ENCODE measurements at places on chromosomes 7 and 10. TPM values are rescaled to one million over a fixed set of nuclear protein-coding genes. Genes with fewer than 3 reads are reported as not detected.

DNA sequence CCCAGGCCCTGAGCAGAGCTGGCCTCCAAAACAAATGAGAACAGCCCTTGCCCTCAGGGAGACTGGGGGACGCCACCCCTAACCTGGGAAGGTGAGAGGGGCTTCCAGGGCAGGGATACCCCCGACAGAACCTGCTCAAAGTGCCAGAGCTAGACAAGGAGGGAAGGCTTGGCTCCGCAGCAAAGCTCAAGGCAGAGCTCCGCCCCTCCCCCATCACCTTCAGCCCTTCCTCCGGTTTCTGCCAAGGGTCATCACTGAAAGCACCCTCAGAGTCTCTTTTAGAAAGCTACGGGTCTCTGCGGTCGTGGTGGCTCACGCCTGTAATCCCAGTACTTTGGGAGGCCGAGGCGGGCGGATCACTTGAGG is 73.4 kb upstream of the CUX1 start:
- no peak for ATAC-seq

- ATAC-seq: no peak
These were observed 1.2 kb upstream of the GTPBP4 start for GRCh38 chr10:986881-987619.

- ATAC-seq: no peak
These were observed 103.9 kb downstream of the FGFR2 start for GRCh38 chr10:121494296-121494695.

- ATAC-seq: peak; percentile 23
These were observed 231.3 kb upstream of the CELF2 start for GRCh38 chr10:10786109-10787090.

DNA sequence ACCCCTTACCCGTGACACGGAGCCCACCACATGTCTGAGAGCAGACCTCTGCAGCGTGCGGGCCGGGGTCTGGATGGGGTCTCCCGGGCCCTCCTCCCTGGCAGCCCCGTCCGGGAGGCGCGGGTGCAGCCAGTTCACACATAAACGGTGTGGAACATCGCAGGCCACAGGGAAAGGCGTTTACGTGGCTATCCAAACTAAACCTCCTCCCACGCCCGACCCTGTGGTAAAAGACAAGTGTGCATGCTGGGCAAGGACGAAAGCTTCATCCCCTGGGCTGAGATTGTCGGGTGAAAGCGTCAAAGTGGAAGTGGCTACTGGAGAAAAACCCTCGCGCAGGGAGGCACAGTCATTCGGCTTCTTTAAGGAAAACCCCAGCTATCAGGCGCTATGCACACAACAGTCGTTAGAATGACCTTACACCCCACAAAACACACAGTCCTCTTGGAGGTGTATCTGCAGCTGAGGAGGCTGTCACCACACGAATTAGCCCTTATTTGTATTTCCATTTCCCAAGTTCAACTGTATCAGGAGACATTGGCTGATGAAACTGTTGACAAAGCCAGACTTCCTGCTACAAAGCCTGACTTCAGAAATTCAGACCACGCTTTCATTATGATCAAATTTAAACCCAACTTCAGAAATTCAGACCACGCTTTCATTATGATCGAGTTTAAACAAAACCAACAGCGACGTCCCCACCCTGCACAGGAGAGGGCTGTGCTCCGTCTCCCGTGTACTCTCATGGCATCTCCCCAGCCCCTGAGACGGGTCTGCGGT is 15.3 kb downstream of the GPER1 start:
- no peak for ATAC-seq

GRCh38 chr7:133781486-133782090 is 345.6 kb upstream of the LRGUK start:
- ATAC-seq: no peak

DNA sequence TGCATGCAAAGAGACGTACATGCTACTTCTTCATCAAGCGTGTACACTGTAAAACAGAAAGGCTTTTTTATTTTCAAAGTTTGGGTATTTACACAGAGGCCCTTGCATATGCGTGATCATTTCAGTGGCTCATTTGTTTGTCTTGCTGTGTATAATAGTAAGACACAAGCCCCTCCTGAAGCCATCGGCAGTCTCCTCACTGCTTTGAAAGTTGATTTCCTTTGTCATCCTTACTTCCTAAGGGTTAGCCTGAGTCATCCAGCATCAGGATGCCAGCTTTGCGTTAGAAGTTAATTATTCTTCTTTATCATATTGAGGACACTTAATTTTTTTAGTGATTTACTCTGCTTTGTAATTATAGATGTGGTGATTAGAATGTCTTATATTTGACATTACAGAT is 72.5 kb upstream of the CTBP2 start:
- no peak for ATAC-seq

GRCh38 chr7:117152213-117153007 is 170.4 kb downstream of the WNT2 start:
- no peak for ATAC-seq

- ATAC-seq: peak; percentile 26
These were observed 775 bp downstream of the STARD3NL start for GRCh38 chr7:38178695-38179344.

GRCh38 chr7:74115326-74115725 is 31.7 kb downstream of the LIMK1 start:
- ATAC-seq: no peak

GRCh38 chr7:28787106-28787505 is 171.0 kb downstream of the TRIL start:
- no peak for ATAC-seq

- ATAC-seq: no peak
These were observed 462.0 kb upstream of the MGMT start for GRCh38 chr10:129005080-129005479.

MMRN2 gene
- 18.5 TPM for total RNA-seq

MRC1 gene
- 14.1 TPM for total RNA-seq

RALA gene
- 30.7 TPM for total RNA-seq

BUD23 gene
- 47.8 TPM for total RNA-seq

PFKFB3 gene
- 43.2 TPM for total RNA-seq

COX19 gene
- total RNA-seq: 12.3 TPM

OLAH gene
- total RNA-seq: 1.1 TPM

GPR22 gene
- total RNA-seq: not detected

TTYH3 gene
- total RNA-seq: 12.1 TPM

ENTPD7 gene
- total RNA-seq: 9.1 TPM

NRG3 gene
- total RNA-seq: 0.54 TPM

KAZALD1 gene
- total RNA-seq: 0.45 TPM
